Suprapubic skin (tissue), 4 donors: ENCODE measurements at places on chromosomes 5 and 9. TPM values are rescaled to one million over a fixed set of nuclear protein-coding genes. Genes with fewer than 3 reads are reported as not detected.

Gene WDR38
- not detected for total RNA-seq

Gene IL9
- total RNA-seq, result not detected

Gene PCDHB6
- total RNA-seq, result 2.2 TPM

Gene ZNF462
- total RNA-seq, result 25.8 TPM

Gene ORM2
- not detected for total RNA-seq

Gene PDZD2
- 107 TPM for total RNA-seq

Gene SGCD
- total RNA-seq, result 2.8 TPM

Gene GALT
- 89.6 TPM for total RNA-seq
